ENCODE measurements at places on chromosomes 4 and X.

DNA sequence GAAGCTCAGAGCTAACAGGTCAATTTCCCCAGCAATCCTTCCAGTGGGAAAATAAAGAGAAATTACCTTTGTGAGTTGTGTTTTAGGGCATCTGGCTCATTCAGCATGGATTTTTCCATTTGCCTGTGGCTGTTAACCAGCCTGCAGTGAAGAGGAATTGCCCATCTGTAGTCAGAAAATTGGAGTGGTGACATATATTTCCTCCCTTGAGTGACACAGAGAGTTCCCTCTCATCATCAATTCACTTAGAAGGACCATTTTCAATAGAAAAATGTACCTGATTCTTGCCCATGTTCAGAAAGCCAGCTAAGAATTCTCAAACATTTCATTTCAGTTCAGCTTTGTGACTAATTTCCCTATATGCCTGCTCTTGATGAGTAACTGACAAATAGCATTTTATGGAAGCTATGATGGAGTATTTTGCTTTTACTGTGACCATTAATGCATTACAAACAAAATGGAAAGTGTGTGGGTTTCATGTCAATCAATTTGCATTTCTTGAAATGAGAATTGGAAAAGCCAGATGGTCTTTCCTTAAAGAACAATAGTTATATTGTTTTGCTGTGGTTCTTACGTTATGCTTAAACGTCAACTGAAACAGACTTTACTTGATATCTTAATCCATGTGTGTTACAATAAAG is 155.8 kb downstream of the NWD2 start:
- no peak for DNase-seq

DNA sequence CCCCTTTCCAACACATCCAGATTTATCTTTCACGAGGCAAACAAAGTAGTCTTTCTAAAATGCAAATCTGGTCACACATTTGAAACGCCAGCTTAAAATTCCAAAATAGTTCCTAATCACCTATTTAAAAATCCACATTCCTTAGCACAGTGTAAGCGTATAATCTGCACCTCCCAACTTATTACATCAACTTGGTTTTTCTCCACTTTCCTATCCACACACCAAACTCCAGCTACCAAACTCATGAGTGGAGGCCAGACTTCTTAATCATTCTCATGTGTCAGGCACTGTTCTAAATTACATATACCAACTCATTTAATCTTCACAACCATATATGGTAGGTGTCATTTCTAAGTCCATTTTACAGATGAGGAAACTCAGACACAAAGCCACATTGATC is 33.8 kb downstream of the ENOX2 start:
- DNase-seq: no peak

DNA sequence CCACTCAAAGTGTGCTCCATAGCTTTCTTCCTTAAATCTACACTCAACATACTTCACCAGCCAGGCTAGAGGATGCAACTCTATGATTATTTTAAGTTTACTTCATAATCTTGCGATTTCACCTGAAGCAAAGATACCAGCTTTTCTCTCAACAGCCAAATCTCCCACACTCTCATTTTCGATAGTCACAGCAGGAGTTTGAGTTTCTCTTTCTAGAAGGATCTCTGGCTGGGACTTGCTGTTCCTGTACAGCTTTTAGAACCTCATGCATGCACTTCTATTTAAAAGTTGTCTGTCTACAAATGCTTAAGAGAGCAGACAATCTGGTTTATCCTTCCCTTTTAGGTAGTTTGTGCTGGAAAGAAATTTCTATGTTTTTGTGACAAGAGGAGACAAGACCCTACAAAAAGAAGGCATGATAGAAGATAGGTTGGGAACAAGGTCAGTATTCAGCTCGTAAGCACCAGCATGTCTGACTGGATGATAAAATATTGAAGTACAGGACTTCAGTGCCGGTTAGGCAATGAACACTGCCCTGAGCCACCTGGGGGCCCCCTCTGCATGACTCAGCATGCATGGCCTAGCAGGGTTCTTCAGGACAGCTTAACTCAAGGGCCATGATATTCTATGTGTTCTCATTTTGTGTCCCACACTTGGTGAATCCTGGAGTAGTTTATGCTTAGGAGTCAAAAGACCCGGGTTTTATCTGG is 65.6 kb downstream of the ATXN3L start:
- DNase-seq: no peak

DNA sequence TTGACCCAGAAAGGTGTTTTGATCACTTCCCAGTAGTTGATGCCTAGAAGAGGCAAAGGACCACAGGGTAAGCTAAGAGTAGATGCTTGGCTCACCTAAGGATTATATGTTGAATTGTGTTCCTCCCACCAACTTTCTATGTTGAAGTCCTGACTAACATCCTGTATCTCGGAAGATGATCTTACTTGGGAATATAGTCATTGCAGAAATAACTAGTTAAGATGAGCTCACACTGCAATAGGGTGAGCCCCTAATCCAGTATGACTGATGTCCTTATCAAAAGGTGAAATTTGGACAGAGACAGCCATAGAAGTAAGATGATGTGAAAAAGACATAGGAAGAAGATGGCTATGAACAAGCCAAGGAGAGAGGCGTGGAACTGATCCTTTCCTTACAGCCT is 3.3 kb upstream of the HMGB2 start:
- no peak for DNase-seq

DNA sequence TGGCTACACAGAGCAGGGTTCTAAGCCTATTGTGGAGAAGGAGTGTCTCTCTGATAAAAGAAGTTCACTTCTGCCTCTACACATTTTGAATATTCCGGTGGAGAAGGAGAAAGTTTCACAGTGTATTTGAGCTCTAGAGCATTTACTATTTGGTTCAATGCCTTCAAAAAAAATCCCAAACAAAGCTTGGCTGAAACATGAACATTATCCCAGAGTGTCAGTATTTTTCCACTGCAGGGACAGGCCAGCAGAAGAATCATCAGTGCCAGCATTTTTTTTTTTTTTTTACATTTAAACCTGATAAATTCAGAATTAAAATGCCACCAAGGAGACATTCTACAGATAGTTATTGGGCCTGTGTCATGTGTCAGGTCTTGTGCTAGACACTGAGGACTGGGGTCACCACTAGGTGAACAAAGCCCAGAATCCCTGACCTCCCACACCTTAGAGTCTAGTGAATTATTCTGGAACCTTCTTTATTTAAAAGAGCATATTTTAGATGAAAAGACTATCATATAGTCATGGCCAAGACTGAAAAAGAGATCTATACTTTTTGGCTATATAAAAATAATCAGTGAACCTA is 48.0 kb upstream of the NAP1L5 start:
- no peak for DNase-seq

DNA sequence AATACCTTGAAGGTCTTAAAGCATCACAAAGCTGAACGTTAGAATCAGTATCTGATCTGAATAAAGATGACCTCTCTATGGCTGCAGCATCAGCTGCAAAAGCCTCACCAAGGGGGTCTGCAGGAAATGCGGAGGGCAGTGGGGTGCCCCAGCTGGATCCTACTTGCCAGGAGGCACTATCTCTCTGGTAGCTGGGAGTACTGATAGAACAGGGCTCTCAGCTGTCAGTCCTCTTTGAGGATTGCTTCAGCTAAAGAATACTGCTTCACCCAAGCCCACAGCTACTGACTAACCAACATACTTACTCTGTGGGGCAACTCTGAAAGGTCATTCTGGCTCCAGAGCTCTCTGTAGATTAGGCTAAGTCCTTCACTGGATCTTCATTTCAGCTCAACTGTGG is 112.5 kb upstream of the ZFP42 start:
- DNase-seq: no peak

GRCh38 chrX:150236327-150236726 is 126.8 kb upstream of the MAMLD1 start:
- no peak for DNase-seq

- no peak for DNase-seq
Observed at GRCh38 chr4:129453524-129454200, 357.7 kb downstream of the C4orf33 start.

- DNase-seq: no peak
Observed at GRCh38 chr4:83082777-83083176, 31.8 kb downstream of the PLAC8 start.
